ENCODE measurements at places on chromosomes 5 and 9.
A peak's percentile ranks its signal among the peaks of the same experiment; 100 is the strongest.

- DNase-seq, result no peak
Measured at GRCh38 chr5:196350-196749, 5.1 kb downstream of the LRRC14B start.

GRCh38 chr9:35801328-35802128 lies 10.1 kb downstream of the NPR2 start:
- no peak for DNase-seq

- no peak for DNase-seq
Measured at GRCh38 chr5:179431221-179431824, 86.1 kb upstream of the ADAMTS2 start.

DNA sequence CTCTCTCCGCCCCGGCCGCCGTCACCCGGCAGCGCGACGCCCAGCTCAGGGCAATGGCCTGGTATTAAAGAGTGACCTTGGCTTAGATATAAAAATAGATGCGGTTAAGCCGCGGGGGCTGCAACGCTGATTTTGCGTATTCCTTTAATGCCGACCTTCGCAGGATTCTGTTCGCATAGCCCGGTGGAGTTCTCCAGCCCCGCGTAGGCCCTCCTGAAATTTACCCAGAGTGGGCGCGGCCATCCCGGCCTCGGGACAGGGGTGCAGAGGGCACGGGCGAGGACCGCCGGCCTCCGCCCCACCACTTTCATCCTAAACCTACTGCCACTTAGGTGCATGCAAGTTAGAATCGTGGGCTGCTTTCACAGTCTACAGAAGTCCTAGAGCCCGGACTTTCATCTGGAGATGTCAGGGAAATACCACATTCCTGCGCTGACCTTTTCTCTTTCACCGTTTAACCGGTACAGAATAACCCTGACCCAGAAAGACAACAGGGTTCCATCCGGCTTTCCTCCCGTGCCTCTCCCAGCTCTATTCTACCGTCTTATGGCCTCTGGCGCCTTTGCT lies 492 bp upstream of the FAM169A start:
- DNase-seq, result no peak

- no peak for DNase-seq
Measured at GRCh38 chr9:15239816-15240215, 67.2 kb downstream of the TTC39B start.

GRCh38 chr9:4836676-4837075 lies 43.9 kb downstream of the RCL1 start:
- no peak for DNase-seq

DNA sequence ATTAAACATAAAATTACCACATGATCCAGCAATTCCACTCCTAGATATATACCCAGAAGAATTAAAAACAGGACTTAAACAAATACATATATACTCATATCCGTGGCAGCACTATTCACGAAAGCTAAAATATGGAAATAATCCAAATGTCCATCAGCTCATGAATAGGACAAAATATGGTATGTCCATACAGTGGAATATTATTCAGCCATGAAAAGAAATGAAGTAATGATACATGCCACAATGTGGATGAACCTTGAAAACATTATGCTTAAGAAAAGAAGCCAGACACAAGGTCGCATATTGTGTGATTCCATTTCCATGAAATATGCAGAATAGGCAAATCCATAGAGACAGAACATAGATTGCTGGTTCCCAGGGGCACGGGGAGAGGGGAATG lies 24.8 kb upstream of the AFAP1L1 start:
- DNase-seq, result no peak

GRCh38 chr9:35508069-35508468 lies 18.2 kb downstream of the RUSC2 start:
- DNase-seq, result no peak

DNA sequence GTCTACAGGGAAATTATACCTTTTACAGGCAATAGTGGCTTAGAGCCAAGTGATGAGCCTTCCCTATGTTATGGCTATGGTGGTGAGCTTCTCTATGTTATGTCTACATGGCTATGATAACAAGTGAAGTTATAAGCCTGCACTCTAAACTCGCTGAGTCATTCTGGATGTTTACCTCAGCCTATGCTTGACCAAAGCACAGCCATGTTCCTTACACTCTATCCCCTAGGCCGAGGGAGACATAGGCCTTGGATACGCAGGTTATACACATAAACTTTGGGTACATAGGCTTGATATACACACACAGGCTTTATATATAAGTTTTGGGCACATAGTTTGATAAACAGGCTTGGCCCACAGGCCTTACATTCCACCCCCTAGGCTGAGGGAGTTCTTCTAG lies 13.8 kb downstream of the DMAC1 start:
- no peak for DNase-seq

- no peak for DNase-seq
Measured at GRCh38 chr9:90642570-90643539, at the start of gene DIRAS2. Gene DIRAS2 (minus strand): TSS chr9:90642824. CDS start chr9:90613827, 28,997 bp downstream.

GRCh38 chr5:120683580-120683979 lies 219.5 kb downstream of the PRR16 start:
- no peak for DNase-seq

GRCh38 chr5:25094219-25094618 lies 449.4 kb upstream of the CDH10 start:
- DNase-seq, result no peak

- peak; percentile 63 for DNase-seq
Measured at GRCh38 chr9:135978642-135979546, 17.7 kb upstream of the UBAC1 start.

DNA sequence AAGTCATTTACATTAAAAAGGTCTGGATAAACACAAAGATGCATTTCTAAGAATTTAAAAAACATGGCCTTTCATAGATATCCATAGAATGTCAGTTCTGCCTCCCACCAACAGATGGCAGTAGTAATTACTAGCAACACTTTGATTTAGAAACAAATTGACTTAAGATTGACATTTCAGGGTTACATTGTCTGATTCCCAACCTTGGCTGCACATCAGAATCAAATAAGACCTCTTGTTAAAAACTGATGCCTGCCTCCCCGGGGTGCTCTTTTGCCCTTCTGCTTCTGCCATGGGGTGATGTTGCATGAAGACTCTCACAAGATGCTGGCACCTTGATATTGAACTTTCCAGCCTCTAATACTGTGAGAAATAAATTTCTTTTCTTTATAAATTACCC lies 146.2 kb upstream of the GPR151 start:
- DNase-seq, result peak; percentile 65

DNA sequence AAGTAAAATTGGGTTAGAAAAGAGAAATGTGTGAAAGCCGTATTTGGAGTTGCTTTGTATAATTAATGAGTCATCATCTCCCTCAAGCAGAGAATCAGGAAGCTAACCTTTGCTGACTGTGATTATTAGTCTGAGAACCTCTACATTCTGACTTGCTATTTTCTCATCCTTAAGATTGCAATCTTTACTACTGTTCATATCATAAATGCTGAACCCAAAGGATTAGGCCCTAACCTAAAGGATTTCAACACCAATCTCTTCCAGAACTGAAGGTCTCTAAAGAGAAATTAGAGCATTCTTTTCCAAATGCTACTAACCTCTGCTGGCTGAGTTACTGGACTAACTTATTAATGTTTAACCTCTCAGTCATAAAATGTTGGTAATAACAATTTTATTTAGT lies 538.1 kb upstream of the MEF2C start:
- DNase-seq, result no peak

DNA sequence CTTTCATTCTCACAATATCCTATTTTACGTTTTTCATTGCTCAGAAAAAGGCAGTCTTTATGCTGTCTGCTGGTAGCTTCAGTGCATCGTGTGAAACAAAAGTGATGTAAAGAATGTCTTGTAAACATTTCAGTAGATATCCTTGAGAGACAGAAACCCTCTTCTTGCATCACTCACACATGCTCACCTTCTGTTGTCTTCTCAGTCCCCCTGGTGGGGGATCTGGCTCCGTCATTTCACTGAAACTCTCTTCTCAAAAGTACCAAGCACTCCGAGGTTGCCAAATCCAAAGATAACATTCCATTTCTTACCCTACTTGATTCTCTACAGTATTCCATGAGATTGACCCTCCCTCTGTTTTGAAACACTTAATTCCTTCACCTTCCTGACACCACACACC lies 46.1 kb upstream of the PCA3 start:
- no peak for DNase-seq

DNA sequence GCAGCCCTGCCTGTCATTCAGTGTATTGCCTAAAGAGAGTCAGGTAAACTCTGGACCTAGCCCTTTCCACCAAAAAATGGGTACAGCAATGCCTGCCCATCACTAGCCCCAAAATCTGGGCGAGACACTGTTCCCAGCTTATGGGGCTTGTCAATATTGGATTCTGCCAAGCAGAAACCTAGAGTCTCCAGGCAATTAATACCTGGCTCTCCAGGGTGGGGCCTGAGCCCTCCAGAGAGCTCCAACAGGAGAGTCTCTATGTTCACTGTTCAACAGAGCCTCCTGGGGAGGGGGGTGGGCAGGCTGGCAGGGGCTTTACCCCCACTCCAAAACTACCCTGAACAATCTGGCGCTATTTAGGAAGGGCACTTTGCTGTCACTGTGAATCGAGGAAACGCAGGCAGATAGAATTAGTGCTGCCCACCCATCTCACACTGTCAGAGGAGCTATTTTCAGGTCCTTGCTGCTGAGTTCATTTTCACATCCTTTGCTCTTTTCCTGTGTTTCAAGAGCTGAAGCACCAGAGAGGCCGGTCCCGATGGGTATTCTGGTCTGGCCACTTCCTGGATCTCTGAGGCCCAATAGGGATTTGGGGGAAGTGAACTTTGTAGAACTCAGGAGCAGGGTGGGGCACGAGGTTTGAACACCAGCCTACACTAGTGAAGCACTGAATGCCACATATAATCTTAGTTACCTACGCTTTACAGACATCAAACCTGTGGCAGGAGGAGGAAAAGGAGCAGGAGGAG lies 121.8 kb downstream of the C5orf15 start:
- DNase-seq, result no peak

DNA sequence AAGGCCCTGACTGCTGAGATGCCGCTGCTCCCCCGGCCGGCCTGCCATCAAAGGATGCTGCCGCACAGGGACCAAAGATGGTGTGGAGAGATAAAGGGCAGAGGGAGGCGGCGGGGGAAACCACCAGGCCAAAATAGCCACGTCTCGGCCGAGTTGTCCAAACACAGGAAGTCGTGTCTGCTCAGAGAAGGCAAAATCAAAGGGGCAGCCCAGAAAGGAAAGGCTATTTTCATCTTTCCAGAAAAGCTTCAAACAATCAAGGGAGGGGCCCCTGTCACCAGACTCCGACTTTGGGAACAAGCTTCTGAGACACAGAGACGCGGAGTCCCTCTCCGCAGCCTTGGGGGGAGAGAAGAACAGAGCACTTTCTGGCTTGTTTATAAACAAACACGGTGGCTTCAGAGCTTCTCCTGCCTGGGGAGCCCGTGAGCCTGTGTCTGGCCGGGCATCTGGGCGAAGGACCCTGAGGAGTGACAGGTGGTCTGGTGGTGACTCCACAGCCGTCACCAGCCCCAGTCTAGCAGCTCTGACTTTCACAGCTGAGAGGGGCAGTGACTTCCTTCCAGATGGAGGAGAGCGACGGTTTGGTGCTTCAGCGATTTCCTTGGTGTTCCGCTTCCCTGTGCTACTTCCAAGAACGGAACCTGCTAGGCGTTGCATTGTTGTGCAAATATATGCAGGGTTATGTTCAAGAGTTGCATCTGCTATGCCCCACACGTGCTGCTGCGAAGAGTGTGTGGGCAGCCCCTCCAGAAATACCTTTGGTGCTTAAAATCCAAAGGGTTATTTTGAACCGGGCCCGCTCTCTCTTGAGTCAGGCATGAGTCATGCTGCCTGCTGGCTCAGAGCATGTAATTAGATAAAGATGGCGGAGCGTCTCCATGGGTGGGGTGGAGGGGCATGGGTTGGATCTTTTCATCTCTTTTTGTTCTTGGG lies 24.0 kb downstream of the ADAMTSL2 start:
- DNase-seq, result peak; percentile 21

- DNase-seq, result peak; percentile 27
Measured at GRCh38 chr9:135602789-135603481, 36.4 kb downstream of the GLT6D1 start.

DNA sequence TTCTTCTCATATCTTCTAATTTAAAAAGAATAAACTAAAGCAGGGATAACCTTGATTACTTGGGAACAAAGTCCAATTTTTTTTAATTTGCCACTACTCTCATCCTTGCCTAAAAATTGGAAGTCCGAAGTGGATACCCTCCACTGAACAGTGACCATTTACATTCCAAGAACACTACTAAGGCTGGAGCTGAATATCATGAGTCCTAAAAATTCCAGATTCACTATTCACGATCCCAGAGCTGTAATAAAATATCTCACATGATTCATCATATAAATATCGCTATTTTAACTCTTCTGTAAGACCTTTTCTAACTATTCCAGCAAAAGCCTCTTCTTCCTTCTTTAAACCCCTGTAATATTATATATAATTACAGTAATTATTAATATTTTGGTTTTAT lies 57.4 kb downstream of the ATPSCKMT start:
- DNase-seq, result no peak

DNA sequence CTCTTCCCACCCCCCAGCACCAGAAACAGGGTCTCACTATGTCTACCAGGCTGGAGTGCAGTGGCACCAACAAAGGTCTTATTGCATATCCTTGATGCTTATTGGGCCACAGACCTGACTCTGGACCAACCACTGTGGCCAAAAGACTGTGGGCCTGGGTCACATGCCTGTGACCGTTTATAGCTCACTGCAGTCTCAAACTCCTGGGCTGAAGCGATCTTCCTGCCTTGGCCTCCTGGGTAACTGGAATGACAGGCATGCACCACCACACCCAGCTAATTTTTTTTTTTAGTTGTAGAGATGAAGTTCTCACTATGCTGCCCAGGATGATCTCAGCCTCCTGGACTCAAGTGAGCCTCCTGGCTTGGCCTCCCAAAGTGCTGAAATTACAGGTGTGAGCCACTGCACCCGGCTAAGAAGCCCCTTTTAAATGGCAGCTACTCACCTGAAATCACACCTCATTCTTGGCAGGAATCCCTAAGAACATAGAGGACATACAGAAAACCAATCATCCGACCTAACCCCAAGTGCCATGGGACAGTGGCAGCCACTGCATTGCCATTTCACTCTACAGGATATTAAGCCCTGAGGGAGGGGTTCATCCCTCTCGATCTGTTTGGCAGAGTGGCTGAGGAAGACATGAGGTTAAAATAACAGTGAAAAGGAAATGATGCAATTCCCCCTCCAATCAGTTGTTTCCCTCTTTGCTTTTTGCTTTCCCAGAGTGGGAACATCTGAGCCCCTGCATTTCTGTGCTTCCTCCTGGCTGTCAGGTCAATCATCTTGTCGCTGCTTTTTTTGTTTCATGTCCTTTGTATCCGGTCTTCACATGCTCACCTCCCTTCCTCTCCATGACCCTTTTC lies 74.6 kb downstream of the LRRC70 start:
- no peak for DNase-seq
